Stimulated activated CD8-positive, alpha-beta memory T cell treated with anti-CD3 and anti-CD28 coated beads, Interleukin-7, amount 100 ng/mL, for 1 hour (primary cell): ENCODE measurements at places on chromosomes 6 and 20.

DNA sequence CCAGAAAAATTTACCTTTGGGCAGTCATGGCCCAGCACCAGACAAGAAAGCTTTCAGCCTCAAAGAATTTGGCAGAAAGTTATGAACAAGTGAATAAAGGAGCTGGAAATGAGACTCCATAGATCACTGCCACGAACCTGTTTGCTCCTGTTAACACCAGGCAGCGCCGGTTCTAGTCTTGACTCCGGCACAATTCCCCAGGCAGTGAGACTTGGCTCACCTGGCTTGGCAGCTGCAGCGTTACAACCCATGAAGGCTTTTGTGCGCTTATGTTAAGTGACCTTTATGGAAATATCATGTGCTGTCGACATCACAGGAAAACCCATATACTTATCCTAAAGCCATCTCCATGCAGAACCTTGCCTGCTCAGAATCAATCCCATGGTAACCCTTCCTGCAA lies 22.2 kb upstream of the FOXC1 start:
- DNase-seq = no peak

- no peak for DNase-seq
Measured at GRCh38 chr20:35251613-35251940, 25.1 kb downstream of the MMP24 start.

- DNase-seq = no peak
Measured at GRCh38 chr6:90406957-90407356, 110.3 kb upstream of the BACH2 start.

- DNase-seq = no peak
Measured at GRCh38 chr20:17395729-17396128, 135.4 kb downstream of the BFSP1 start.

GRCh38 chr6:159727717-159728445 lies 575 bp downstream of the WTAP start:
- peak; percentile 9 for DNase-seq

GRCh38 chr6:6619021-6619794 lies 30.7 kb downstream of the LY86 start:
- no peak for DNase-seq

- no peak for DNase-seq
Measured at GRCh38 chr6:119201480-119201879, 123.0 kb upstream of the FAM184A start.

DNA sequence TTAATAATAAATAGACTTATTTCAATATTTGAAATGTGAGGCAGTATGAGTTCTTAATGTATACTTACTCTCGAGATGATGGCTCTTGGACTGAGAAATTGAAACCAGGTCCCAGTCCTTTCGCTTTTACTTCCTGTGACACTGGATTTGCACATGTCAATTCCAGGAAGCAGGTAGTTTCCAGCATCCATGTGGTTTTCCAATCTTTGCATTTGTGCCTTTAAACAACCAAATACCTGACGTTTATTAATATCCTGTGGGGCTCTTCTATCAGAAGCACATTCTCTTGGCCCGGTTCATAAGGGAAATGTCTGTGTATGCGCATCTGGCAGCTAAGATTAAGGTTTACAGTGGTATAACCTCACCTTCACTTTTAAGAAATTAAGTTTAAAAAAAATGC lies 13.1 kb downstream of the UTRN start:
- no peak for DNase-seq

DNA sequence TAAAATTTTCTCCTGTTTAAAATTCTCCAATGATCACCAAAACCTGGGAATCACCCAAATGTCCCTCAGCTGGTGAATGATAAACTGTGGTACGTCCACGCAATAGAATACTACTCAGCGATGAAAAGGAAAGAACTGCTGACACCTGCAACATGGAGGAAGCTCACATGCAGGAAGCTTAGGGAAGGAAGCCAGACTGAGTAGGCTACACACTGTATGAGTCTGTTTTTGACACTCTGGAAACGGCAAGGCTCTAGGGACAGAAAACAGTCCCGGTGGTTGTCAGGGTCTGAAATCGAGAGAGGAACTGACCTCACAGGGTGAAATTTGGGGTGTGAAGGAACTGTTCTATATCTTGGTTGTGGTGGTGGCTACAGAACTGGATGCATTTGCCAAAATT lies 25.2 kb upstream of the TLDC2 start:
- DNase-seq = no peak

GRCh38 chr20:47305667-47306066 lies 50.8 kb downstream of the ZMYND8 start:
- DNase-seq = no peak

DNA sequence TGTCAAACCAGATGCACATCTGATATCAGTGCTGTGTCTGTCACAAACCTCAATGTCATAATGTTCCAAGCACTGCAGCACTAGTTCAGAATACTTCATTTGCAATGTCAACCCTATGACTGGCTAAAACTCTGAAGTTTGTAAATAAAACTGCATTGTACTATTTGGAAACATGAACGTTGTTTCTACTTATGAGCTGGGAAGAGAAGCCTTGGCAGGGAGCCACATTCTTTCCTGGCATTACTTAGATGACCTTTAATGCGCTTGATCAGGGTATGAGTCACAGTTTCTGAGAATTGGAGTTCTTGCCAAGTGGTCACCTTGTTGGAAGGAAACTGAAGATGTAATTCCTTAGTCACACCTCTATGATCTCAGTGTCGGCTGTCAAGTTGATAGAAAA lies 664.8 kb upstream of the MMS22L start:
- DNase-seq = no peak

- DNase-seq = no peak
Measured at GRCh38 chr6:52435345-52435744, 15.2 kb downstream of the EFHC1 start.

GRCh38 chr6:168004945-168005344 lies 7.5 kb downstream of the KIF25 start:
- no peak for DNase-seq

DNA sequence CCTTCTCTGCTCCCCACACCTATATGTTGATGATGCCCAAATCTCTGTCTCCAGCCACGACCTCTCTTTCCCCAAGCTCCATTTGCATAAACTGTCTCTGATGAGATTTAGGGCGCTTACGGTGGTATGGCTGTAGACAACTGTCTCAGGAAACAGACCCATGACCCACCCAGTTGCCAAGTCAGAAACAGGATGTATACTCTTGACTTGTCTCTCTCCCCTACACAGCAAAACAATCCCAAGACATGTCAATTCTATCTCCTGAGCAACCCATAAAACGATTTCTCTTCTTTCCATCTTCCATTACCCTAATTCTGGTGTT lies 13.9 kb downstream of the GNL1 start:
- no peak for DNase-seq

DNA sequence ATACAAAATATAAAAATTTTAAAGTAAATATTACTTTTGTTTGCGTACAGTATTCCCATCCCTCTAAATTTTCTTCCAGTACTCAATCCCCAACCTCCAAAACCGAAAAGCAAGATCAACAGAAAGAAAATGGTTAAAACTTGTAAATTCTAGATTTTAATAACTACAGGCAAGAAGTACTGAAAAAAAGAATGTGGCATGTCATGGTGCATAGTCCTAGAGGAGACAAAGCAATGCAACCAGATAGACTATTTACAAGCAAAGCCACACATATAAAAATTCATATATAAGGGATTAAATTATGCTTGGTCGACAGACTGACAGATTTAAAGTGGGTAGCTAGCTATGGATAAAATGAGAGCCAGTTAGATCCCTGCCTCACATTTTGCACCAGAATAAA lies 56.5 kb upstream of the HFE start:
- no peak for DNase-seq

DNA sequence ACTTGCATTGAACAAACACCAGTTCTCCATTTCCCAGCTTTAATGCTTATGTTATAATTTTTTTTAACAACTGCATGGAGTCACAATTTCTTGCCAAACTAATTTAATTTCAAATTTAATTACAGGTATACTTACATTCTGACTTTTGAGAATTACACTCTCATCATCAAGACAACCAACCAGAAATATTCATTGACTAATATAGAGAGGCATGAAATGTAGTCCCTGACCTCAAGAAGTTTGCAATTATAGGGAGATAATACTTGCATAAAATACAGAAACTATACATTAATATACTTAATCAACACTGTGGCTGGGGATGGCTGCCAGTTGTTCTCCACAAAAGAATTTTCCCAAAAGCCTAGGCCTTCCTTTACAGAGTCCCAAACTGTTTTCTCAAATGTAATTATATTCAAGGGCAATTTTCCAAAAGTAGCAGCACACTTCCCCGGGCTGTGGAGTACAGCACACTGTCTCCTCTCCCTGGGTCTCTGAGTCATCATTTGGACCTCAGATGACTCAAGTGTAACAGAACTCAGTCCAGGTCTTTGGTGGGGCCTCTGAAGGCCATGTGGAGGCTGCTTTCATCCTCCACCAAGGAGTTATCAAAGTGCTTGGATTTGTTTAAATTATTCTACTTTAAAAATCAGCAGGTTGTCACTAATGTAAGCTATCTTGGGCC lies 114.1 kb downstream of the KIF16B start:
- no peak for DNase-seq

GRCh38 chr6:139380168-139380567 lies 5.7 kb upstream of the CITED2 start:
- no peak for DNase-seq

- DNase-seq = no peak
Measured at GRCh38 chr6:71367756-71368155, 79.1 kb downstream of the OGFRL1 start.

GRCh38 chr6:53357576-53358360 lies 9.0 kb upstream of the ELOVL5 start:
- DNase-seq = no peak

DNA sequence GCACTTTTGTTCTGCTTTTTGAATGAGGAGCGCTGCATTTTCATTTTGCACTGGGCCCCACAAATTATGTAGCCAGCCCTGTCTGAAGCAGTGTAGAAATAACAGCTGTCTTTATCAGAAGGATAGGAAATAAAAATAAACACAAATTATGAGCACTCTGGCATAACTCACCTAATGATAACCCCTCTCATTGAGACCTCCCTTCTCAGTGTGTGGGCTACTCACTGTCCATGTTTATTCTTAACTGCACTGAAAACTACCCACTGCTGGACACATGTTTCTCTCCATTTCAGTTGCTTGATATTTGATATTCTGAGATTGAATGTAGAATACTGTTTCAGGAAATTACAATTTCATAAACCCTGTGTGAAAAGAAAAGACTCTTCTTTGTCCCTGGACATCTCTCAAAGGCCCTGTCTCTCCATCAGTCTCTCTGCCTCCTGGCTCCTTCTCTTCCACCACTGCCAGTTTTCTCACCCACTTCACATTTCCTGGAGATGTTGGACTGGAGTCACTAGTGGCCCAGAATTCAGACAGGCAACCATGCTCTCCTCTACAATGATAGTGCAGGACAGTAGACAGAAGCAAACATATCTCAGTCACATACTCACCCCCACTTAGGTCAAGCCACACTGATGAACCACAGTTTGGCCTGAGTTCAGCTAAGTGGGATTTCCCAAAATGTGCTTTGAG lies 29.6 kb upstream of the SAYSD1 start:
- DNase-seq = no peak

DNA sequence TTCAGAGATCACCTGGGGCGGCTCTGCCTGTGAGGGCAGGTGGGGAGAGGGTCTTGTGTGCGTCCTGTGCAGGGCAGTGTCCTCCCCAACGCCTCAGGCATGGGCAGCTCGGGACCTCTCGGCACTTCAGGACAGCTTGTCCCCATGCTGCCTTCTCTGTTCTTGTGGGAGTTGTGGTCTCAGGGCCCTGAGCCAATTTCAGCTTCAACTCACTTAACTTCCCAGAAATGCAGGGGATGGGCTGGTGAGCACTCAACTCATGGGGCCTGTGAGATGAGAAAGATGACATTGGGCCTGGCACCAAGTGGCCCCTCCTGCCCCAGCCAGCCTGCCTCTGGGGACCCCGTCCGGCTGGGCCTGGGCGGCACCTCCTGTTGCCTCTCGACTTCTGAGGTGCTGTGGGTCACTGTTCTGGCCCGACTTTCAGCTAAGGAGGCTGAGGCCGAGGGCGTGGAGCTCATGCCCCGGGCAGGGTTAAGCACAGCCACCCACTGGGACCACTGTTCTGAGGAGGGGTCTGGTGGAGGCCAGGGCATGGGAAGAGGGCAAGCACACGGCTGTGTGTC lies 6.7 kb downstream of the RGS19 start:
- no peak for DNase-seq

- no peak for DNase-seq
Measured at GRCh38 chr6:68732423-68732822, 97.3 kb downstream of the ADGRB3 start.

- no peak for DNase-seq
Measured at GRCh38 chr6:89500611-89501010, 67.7 kb downstream of the ANKRD6 start.

GRCh38 chr6:157650801-157651200 lies 172.2 kb upstream of the SNX9 start:
- no peak for DNase-seq

GRCh38 chr6:135258970-135259369 lies 77.9 kb downstream of the MYB start:
- no peak for DNase-seq

DNA sequence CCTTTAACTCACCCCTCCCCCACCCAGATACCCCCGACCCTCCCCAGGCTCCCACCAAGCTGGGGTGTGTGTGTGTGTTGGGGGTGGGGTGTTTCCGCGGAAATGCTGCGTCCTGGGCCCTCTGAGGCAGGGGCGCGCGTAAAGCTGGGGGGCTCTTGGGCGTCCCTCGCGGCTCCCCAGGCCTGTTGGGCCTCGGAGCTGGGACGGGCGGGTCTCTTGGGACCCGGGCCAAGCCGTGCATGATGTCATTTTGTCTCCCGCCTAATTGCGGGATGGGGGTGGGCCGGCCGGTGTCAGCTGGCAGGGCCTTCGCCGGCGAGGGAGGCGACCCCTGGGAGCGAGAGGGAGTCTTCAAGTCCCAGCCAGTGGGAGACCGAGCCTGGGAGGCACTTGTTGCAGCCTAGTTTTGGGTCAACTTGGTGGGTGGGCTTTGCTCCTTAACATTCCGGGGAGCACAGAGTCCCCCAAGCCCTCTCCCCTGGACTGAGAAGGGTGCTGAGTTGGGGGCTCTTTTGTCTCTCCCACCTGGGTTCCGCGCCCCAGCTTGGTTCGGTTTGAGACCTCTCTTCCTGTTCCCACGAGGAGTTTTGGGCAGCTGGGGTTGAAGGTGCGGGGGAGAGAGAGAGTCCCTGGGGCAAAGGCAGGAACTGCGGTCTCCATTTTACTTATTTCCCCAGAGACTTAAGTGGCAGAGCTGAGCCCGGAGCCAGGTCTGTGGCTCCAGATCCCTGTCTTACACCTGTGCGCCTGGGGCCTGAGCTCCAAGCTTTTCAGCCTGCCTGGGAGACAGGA lies 623 bp downstream of the MYBL2 start:
- no peak for DNase-seq

GRCh38 chr20:55009066-55009465 lies 533.7 kb downstream of the DOK5 start:
- no peak for DNase-seq

DNA sequence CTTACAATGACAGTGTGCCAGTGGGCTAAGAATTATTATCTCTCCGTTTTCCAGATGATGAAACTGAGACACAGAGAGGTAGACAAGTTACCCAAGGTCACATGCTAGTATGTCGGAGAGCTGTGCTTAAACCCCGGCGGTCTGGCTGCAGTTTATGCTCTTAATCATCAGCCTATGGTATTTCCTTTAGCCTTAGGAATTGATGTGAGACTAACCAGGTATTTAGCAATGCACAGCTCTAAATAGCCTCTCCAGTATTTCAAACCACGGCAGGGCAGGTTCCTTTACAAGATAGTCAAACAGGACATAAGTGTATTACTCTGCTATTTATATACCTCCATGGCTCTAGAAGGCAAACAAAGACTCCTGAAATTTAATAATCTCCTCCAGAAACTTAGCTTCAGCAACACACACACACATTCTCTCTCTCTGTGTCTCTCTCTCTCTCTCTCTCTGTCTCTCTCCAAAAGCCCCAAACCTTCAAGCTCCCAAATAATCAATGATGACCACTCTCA lies 142.0 kb upstream of the ZNF217 start:
- no peak for DNase-seq
